AG10803 (cell line): ENCODE measurements at places on chromosomes 7 and 10.

- DNase-seq = no peak
Observed at GRCh38 chr7:111290982-111291381, 200.1 kb downstream of the LRRN3 start.

GRCh38 chr10:33815776-33816175, 481.3 kb upstream of the NRP1 start:
- no peak for DNase-seq

DNA sequence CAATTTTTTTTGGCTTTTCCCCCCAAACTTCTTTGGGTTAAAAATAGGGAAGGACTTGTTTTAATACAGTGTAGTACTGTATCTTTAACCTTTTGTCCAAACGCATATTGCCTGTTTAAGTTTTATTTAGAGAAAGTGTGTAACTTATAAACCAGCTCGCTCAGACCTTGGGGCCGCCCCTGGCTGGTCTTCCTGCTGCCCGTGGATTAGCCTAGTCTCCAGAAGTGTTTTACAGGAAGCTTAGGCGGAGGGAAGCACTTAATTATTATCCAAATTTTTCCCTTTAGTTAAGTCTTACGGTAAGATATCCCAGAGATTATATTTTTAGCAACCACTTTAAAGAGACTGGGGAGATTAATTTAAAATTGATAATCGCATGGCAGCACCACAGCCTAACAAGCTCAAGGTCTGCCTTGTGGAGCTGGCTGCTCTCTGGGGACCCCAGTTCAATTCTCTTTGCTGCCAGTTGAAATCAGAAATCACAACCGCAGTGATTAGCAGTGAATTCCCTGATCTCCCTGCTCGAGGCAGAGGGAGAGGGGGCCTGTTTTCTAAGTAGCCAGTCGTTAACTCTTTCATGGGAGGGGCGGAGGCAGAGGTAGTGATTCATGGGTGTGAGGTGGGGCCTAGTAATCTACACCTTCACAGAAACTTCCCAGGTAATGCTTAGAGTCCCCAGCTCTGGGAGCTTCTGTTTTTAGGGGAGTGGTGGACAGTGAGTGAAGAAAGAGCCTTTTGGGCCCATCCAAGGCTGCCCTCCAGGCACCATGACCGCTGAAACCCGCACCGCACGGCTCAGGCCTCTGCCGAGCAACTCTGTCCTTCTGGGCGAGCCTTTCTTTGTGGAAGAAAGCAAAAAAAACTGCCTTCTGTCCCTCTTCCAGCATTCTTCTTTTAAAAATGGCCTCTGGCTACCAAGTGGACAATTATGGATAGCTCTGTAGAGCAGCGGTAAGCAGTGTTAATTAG, 548.7 kb upstream of the GALNT17 start:
- no peak for DNase-seq

DNA sequence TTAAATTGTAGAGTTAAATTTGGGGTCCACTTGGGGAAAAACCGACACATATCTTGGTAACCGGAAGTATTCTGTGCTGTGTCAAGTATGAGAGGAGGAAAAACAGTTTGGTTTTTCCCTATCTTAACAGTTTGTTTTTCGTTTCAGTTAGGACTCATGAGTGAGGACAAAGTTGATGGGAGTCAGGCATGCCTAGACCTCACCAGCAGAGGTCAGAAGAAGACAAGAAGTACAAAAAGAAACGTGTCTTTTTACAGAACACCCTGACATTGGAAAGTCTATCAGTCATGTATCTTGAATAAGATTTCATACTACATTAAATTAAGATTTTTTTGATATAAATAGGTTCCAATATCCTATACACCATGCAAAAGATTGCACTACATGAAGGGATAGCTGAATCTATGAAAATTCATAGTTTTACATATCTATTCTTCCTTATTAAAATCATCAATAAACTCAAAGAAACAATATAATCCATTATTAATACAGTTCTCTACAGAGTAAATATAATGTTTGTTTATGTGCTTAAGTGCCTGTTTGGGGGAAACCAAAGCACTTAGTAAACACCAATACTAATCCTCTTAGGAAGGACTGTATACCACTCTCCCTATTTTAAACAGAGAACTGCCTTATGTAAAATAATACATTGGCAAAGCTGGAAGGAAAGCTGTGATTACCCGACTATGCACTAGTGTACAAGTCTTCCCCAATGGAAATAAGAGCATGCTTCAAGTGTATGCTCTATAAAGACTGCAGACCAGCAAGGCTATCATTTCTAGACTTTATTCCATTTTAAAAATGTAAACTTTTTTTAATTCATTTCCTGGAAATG, 95.6 kb downstream of the USP6NL start:
- peak; percentile 65 for DNase-seq

DNA sequence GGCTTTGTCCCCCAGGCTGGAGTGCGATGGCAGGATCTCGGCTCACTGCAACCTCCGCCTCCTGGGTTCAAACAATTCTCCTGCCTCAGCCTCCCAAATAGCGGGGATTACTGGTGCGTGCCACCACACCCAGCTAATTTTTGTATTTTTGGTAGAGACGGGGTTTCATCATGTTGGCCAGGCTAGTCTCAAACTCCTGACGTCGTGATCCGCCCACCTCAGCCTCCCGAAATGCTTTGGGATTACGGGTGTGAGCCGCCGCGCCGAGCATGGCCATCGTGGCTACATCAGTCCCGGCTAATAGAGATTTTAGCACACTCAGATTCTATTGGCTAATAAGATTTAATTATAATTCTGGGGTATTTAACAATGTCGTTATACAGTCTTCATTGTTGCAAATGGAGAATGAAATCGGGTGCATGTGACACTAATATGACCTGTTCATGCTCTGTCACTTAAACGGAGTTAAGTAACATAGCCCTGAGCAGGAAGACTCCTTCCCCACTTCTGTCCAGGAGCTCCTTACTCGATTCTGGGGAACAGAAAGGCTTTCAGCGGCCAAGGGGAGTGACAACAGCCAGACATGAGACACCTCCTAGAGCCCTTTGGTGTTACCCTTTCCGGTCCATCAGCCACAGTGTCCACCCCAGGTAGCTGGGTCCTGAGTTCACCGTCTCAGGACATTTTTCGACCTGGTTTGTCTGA, 40.9 kb upstream of the FAM20C start:
- no peak for DNase-seq

GRCh38 chr7:25222666-25223065, 5.6 kb downstream of the NPVF start:
- no peak for DNase-seq

- no peak for DNase-seq
Observed at GRCh38 chr10:75404815-75405597, 3.4 kb upstream of the ZNF503 start.

- peak; percentile 88 for DNase-seq
Observed at GRCh38 chr10:43138021-43138756, at the start of gene CSGALNACT2. TSS of gene CSGALNACT2 (plus strand) at chr10:43138445. CDS start at chr10:43155150, 16,705 bp downstream.

DNA sequence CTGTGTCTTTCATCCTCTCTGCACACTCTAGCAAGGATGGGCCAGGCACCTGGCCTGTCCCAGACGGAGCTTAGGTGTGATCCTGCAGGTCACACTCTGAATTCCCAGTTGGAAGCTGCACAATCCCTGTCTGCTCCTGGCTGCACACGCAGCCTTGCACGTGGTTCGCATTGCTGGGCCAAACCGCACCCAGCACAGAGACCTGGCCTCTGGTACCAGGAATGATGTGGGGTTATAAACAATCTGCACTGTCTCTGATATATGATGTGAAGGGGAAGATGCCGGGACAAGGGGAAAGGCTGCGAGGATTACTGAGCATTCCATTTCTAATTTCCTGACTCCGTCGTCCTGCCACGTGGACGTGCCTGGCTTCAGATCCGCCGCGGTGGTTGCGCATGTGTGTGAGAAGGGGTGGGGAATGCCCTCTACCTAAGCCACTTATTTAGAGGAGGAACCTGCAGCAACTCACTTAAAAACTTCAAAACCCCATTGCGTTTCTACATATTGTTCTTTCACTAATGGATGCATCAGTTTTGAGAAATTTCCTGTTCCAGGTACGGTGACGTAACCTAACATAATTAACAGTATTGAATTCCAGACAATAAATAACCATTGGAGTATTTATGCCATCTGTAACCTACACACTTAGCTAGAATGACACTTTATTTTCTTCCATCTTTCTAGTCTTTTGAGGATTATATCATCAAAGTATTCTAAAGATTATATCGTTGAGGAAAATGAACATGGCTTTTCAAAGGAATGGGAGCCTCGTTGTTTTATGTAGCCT, 559.7 kb upstream of the MGMT start:
- no peak for DNase-seq

GRCh38 chr10:8331896-8332729, 277.6 kb downstream of the GATA3 start:
- no peak for DNase-seq

GRCh38 chr7:1123715-1124114, 35.8 kb downstream of the GPER1 start:
- DNase-seq = peak; percentile 89

GRCh38 chr7:3073763-3074458, 30.2 kb upstream of the CARD11 start:
- DNase-seq = no peak

DNA sequence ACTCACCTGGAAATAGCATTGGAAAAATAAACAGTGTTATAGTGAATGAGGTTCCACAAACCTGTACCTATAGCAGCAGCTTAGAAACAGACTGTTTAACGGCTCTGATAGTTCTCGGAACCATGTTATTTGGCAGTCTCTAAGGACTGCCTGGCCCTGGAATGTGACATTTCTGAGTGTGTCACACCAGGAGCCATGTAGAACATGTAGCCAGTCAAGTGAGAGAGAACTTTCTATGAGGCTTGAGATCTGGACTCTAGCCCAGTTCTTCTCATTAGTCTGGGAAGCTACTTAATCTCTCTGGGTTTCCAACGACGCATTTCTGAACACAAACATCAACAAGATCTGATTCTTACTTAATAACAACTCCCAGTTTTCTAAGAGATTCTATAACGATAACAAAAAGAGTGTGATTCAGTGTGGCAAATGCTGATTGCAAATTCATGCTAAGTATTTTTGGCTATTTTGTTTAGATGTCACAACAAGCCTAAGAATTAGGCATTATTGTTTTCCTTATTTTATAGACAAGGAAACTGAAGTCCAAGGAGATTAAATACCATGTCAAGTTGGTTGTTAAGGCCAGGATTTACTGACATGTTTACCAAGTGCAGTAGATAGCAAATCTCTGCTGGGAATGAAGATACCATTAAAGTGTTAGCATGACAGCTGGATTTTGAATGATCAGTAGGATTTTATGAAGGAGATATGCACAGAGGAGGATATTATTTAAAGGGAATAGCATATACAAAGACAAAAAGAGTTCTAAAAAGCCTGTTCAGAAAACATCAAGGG, 47.2 kb downstream of the APBB1IP start:
- peak; percentile 87 for DNase-seq

- no peak for DNase-seq
Observed at GRCh38 chr7:99876491-99876890, 342 bp downstream of the OR2AE1 start.

- no peak for DNase-seq
Observed at GRCh38 chr10:59880971-59881510, 25.3 kb downstream of the CCDC6 start.

GRCh38 chr10:34794835-34795234, 20.3 kb downstream of the PARD3 start:
- DNase-seq = no peak

DNA sequence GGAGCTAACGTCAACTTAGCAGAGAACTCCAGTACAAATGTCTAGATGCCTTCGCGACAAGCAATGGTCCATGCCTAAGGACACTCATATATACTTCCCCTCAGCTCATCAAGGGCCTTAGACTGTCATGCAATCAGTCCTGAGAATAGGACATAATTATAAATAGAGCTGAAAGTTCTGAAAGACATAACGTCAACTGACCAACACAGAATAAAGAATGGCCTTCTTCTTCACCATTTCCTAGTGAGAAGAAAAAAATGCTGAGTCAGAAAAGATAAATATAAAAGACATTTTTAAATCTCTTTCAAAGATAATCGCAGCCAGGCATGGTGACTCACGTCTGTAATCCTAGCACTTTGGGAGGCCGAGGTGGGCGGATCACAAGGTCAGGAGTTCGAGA, 83.2 kb downstream of the ARMH3 start:
- DNase-seq = no peak

GRCh38 chr10:86899132-86899531, 58.3 kb downstream of the MMRN2 start:
- no peak for DNase-seq

GRCh38 chr10:79293841-79294581, 53.3 kb upstream of the PPIF start:
- DNase-seq = peak; percentile 38

DNA sequence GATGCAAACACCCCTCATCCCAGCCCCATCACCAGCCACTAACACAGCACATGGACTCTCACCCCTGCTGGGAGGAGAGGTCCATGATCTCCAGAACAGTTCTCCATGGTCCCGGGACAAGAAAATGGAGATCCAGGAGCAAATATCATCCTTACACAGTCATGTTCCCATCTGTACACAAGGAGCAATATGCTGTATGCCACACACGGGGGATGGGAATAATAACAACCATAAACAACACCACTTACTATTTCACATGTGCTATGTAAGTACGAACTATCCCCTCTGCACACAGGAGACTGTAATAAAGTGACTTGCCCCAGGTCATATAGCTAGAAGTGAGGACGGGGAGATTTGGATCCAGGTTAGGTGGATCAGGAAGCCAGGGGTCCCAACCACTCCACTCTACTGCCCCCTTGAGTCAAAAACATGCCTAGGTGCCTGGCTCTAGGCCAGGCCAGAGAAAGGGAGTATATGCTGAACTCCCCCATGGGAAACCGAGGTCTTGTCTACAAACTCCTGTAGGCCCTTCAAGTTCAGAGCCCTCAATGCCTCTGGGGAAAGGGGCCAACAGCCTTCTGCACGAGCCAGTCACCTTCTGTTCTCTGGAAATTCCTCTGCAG, 34.1 kb downstream of the LRRC20 start:
- peak; percentile 13 for DNase-seq

- DNase-seq = no peak
Observed at GRCh38 chr7:81399471-81399870, 370.4 kb downstream of the HGF start.

DNA sequence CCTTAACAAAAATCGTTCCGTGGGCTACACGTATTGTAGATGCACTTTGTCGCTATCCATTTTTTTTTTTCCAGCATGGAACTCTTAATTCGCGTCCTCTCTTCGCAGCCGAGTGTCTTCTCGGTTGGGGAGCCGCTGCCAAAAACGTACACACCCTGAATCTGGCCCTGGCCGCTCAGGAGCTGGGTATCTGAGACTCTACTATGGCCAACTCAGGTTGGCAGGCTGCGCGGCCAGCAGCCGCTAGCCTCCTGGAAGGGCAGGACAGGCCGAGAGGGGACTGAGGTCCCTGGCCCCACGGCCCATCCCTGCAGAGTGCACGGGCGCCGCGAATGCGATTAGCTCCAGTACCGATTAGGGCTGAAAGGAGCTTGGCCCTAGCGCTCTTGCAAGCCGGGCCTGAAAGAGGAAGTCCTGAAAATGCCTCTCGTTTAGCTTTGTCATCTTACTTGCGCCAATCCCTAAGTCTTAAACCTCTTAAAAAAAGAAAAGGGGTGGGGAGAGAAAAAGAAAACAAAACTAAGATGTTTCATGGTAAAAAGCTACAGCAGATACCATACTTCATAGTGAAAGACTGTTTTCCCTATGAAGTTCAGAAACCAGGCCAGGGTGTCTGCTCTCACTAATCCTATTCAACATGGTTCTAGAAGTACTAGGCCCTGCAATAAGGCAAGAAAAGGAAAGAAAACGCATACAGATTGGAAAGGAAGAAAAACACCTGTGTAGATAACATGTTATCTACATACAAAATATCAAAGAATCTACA, 113.2 kb upstream of the RHEB start:
- peak; percentile 56 for DNase-seq

GRCh38 chr7:28771906-28772622, 186.1 kb downstream of the TRIL start:
- no peak for DNase-seq

GRCh38 chr7:122682815-122683550, 15.9 kb downstream of the RNF133 start:
- DNase-seq = no peak
